Right renal cortex interstitium (tissue), 3 donors: ENCODE measurements at places on chromosomes 12 and 14.

GRCh38 chr12:111442301-111443045, 36.8 kb downstream of the SH2B3 start:
- DNase-seq: no peak

- no peak for DNase-seq
Measured at GRCh38 chr14:85279407-85279806, 250.5 kb upstream of the FLRT2 start.

- no peak for DNase-seq
Measured at GRCh38 chr14:89965839-89966238, 10.1 kb downstream of the TDP1 start.

DNA sequence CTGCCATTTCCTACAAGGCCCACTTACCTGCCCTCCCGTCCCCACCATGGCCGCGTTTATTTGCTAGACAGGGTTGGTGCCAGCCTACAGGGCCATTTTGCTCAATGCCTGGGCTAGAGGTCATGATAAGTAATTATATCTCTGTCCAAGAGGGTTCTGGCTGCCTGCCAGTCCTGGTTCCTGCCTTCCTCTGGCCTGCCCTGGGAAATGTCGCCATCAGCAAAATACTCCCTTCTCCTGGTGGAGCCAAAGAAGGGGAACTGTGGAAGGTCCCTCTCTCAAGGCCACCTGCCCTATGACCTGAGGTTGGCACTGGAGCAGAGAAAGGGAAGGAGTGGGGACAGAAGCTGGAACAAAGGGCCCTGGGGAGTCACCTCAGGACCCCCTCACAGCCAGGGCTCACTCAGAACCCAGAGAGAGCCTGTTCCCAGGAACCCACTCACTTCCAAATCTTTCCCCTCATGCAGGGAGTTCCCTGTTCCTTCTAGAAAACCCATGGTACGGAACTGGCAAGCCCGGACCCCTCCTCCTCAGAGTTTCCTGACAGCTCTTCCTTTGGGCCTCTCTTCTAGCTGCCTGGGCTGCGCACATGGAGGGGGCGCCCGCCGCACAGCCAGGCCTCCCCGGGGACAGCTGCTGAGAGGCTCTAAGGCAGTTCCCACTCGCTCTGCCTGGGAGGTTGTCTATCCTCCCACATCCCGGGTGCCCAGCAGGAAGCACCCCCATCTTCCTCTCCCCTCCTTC, 280.5 kb downstream of the DPF3 start:
- DNase-seq: no peak

- peak; percentile 80 for DNase-seq
Measured at GRCh38 chr12:100554608-100555077, 18.8 kb upstream of the GAS2L3 start.

- no peak for DNase-seq
Measured at GRCh38 chr12:11688831-11689230, 39.4 kb downstream of the ETV6 start.

DNA sequence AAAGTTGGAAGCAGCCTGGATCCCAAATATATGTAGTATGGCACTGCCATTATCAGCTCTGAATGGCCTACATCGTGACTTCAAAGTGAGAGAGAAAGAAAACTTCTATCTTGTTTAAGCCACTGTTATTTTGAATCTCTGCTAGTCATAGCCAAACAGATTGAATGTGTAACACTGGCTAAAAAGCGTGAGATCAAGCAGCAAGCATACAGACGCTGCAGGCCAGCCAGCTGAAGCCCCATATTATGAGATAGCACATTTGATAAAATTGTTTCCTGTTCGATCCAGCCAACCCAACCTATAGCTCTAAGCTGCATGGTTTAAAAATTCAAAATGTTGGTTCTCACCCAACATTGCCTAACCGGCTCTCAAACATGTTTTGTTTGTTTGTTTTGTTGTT, 95.0 kb downstream of the DUSP6 start:
- DNase-seq: no peak

- DNase-seq: no peak
Measured at GRCh38 chr12:90940872-90941499, 14.0 kb downstream of the CCER1 start.

DNA sequence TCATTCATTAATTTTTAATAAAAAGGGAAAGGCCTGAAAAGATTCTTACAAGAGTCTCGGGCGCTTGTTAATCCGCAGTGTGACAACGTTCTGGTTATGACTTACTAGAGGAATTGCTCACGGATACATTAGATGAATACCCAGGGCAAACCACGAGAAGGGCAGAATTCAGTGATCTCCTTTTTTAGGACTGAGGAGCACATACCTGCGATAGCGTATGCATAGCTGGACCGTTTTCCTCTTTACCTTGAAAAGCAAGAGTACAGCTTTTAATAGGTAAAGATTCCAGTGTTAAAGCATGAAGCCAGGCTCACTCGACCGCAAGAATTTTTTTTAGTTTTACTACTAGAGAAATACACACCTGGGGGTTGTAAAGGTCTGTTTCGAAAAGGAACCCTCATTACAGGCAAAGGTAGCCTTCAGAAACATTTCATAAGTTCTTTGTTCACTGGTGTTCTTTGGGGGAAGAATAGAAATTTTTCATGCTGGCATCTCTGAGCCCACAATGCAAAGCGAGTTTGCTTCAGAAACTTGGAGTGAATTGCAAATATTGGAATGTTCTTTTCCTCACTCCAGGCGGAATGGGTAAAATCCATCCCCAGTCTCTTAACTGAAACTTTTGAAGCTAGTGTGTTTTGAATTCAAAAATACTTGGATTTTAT, 953 bp downstream of the MAPK1IP1L start:
- no peak for DNase-seq

DNA sequence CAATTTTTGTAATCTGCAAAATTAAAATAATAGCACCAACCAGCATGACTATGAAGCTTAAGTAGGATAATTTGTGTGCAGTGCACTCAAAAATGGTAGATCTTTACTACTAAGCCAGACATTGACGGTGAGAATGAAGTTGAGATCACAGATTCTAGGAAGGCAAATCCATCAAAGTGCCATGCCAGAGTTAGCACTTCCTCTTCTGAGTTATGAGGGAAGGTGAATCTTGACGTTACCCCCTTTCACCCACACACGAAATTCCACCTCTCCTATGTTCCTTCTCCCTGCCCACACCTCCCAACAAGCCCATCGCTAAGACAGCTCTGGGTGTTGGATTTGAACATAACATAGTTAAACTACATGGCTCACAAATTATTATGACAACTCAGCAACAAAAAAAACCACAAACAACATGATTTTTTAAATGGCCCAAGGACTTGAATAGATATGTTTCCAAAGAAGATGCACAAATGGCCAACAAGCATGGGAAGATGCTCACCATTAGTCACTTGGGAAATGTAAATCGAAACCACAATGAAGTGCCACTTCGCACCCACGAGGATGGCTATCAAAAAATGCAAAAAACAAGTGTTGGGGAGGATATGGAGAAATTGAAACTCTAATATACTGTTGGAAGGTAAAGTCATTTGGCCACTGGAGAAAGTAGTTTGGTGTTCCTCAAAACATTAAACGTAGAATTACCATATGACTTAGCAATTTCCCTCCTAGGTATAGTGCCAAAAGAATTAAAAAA, 119.3 kb upstream of the RAP1B start:
- DNase-seq: no peak

GRCh38 chr14:60768602-60769001, 34.0 kb downstream of the MNAT1 start:
- no peak for DNase-seq
